ENCODE measurements at places on chromosomes 1 and 21.

- DNase-seq, result no peak
Measured at GRCh38 chr1:4633346-4633745, 21.1 kb upstream of the AJAP1 start.

GRCh38 chr1:119340861-119341261 lies 27.7 kb upstream of the HAO2 start:
- no peak for DNase-seq

DNA sequence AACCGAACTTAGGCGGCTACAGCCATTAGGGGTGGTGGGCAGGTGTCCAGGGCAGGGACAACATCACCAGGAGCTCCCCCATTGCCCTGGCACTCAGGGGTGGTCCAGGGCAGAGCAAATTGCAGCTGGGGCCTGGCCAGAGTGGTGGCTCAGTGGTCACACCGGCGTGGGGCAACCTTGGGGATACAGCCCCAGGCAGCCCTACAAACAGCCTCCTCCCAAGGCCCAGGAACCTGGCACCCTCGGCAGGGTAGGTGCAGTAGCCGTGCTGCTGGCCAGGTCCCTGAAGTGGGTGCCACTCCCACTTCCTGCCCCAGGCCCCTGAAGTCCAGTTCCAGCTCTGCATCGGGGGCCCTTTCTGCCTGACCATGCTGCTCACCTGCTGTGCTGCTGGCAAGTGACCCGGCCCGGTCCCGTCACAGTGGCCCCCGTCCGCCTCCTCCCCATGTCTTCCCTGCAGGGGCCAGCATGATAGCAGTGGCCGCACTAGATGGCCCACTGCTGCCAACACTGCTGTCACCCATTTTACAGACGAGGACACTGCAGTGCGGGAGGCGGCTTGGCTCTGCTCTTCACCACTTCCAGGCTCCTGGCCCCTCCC lies 712.8 kb downstream of the MATN1 start:
- DNase-seq, result no peak

GRCh38 chr1:1599935-1600860 lies at the start of gene FNDC10:
FNDC10 (minus strand) TSS chr1:1600135; CDS start chr1:1600015, 120 bp downstream.
- DNase-seq, result no peak

DNA sequence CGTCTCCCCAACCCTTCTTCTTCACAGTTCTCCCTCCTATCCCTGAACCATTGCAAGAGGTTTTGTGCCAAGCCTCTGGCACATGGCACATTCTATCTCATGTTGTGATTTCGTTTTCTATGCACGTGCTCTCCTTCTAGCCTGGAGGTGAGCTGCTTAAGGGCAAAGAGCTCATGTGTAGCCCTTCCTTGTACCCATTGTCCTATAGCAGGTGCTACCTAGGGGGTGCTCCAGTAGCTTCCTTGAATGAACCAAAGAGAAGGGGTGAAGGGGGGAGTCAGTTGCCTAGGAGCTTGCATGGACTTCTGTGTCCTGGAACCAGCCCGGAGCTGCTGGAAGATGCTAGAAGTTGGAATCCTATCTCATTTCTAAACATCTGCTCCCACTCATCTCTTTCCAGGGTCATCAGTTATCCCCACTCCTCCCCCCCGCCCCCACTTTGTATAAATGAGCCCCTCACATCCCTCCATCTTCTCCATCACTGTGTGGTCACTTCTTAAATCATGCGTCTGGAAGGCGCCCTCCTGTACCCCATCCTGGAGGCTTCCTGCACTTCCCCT lies 535 bp upstream of the DISC1 start:
- no peak for DNase-seq

DNA sequence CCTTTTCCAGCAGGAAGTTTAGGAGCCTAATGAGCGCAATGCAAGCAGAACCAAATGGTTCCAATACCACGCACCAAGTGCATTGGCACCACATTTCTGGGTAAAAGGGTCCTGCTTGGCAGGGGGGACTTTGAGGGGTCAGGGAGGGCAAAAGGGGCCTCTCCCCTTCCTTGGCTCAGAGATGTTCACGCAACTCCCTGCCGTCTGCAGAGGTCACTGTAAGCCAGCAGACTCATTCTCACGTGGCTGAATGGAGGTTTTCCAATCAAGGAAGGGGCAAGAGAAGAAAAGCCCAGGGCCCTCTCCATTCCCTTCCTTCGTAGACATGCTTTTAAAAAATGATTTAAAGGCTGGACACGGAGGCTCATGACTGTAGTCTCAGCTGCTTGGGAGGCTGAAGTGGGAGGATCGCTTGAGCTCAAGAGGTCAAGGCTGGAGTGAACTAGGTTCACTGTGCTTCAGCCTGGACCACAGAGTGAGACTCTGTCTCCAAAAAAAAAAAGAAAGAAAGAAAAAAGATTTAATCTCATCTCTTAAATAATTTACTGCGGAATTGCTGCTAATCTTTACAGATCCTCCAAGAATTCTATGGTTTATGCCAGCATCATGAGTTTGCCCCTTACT lies 80.3 kb downstream of the RUNX3 start:
- no peak for DNase-seq

DNA sequence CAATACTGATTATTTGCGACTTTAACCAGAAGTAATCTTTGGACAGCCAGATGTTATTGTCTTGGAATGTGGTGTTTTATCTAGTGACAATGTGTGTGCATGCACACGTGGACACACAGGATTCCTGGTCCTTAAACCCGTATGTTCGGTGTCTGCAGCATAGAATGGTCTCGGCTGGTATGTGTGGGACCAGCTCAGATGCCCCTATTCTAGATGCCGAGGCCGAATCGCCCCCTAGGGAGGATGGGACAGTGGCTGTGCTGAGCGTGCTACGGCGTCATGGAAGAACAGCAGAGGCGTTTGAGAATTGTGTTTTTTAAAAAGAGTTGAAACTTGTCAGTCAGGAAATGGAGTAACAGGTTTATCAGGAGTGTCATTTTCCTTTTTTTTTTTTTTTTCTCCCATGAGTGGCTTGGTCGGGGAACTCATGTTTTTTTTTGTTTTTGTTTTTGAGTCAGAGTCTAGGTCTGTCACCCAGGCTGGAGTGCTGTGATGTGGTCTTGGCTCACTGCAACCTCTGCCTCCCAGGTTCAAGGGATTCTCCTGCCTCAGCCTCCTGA lies 30.1 kb downstream of the SKI start:
- DNase-seq, result no peak

DNA sequence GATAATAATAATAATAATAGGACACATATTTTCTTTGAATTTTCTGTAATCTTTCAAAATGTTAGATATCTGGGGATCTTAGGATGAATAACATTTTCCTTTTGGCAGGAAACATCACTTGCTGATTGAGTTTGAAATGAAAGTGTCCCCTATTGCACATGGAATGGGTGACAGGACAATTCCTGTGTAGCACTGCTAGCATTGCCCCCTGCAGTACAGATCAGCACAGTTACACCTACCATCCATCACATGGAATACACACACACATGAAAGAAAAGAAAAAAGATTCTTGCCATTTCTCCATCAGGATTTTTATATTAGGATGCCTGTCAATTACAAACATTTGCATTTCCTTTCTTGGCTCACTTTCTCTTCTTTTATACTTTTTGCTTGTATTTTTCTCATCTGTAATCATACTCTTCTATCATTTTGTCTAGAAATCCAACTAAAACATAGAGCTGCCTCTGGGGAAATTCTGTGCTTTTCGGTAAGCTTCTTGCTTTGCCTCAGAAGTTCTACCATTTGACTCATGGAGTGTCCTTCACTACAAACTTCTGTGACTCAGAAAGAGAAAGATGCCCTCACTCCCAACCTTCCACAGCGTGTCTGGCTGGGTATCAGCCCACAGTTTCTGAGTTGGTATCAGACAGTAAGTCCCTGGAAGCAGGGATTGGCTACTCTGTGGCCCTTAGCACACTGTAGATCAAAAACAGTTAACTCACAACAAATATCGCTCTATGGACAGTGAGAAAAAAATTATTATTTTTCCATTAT lies 641.2 kb downstream of the PTPRC start:
- DNase-seq, result no peak

- DNase-seq, result no peak
Measured at GRCh38 chr1:53046930-53047329, 15.1 kb upstream of the PODN start.

DNA sequence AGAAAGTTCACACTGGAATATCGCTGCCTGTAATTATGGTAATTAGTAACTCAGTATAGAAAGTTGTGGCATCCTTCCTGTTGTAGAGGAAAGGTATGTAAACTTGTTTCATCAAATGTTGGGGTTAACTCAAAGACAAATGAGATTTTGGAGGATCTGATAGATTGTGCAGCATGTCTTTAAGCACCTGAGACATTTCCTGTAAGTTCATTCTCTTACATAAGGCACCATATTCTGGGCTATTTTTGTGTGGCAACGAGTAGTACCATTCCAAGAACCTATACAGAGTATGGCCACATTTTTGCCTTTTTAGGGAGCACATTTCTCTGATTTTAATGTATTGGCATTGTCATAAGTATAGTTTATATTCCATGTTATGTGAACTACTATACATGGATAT lies 88.8 kb downstream of the CDC14A start:
- no peak for DNase-seq

- no peak for DNase-seq
Measured at GRCh38 chr1:54716299-54717047, 812 bp downstream of the TTC4 start.

- DNase-seq, result no peak
Measured at GRCh38 chr1:117499071-117499470, 106.8 kb upstream of the TENT5C start.

DNA sequence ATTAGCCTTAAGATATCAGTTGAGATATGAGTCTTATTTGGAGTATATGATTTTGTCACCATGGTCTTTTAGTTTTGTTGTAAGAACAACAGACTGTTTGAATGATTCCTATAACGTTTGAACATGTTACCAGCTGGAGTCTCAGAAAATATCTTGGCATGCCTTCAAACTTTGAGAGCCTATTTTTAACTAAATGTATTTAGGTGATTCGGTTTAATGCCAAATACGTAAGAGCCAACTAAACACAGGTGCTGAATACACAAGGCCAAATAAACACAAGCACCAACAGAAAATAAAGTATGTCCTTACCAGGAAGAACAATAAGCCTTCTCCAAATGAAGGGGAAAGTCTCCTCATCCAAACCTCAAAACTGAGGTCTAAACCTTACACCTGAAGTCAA lies 48.6 kb downstream of the PRKACB start:
- no peak for DNase-seq

GRCh38 chr21:31943561-31943960 lies 70.7 kb downstream of the HUNK start:
- no peak for DNase-seq

GRCh38 chr1:168792592-168793125 lies 63.7 kb upstream of the DPT start:
- DNase-seq, result no peak

GRCh38 chr21:41481191-41481590 lies 26.8 kb downstream of the TMPRSS2 start:
- DNase-seq, result no peak

GRCh38 chr1:22500471-22500870 lies 48.8 kb downstream of the ZBTB40 start:
- DNase-seq, result no peak

DNA sequence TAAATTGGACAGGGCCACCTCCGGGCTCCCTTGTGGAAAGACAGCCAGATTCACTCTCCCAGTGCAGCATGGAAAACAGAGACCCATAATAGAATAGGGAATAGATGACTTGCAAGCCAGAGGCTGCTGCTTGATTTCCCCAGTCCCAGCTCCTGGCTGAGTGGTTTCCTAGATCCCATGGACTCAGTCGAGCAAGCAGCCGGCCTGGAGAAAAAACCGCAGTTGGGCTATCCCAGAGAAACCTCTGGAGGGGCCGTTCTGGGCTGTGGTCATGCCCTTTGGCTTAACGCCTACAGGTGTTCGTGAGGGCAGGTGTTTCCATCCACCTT lies 61.7 kb downstream of the ELK4 start:
- DNase-seq, result no peak

DNA sequence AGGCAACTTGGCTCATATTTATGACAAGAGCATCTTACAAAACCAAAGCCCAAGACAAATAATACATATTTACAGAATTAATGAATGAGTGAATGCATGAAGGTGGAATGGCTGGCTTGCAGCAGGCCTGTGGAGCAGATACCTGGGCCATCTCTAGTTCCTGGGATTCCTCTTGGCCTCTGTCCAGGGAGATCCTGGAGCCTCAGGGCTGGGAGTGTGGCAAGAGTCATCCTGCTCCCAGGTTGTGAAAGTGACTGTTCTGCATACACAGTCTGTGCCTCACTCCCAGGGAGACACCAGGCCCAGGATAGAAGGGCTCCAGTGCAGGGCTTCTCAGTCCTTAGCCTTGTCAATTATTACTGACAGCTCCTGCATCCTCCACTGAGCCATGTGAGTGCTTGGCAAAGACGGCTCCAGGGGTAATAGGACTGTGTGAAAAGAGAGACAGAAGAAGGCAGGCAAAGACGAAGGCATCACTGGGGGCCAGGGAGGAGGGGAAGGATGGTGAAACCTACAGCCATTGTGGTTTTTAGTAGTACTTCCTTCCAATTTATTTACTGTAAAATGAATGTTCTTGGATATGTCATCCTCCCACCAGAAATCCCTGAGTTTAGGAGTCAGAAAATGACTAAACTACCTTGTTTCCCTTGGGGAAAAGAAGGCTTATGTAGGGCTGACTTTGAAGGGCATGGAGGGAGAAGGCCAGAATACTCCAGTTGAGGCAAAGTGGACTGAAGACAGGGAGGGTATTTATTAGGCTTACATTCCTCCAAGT lies 14.3 kb upstream of the KPRP start:
- DNase-seq, result no peak

DNA sequence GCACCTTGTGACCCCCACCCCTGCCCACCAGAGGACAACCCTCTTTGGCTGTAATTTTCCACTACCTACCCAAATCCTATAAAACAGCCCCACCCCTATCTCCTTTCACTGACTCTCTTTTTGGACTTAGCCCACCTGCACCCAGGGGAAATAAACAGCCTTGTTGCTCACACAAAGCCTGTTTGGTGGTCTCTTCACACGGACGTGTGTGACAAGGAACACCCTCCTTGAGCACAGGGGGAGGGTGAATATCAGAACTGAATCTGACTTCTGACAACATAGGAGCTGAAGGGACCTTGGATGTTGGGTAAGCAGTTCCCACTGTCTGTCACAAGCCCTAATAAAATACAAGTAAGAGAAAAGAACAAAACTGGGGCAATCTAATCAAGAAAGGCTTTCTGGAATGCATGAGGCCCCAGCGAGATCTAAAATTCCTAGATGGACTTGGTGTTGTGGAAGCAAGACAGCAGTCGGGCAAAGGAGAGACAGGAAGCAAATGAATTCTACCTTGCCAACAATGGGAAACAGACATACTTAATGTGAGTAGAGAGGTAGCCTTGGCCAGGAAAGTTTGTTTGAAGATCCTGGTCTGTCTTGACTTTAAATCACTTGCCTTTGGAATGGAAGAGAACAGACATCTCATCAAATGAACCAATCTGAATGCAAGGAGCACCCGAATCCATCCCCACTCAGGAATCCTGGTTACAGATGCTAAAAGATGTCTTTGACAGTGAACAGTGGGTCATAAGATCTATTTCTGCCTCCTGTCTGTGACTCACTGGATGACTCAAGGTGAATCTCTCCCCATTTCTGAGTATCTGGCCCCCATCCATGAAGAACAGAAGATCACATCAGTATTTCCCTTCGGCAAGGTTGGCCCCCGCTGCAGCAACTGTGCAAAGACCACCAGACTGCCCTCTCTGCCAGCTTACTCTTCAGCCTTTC lies 53.3 kb downstream of the OLFML3 start:
- DNase-seq, result no peak

Measured in stimulated activated CD4-positive, alpha-beta T cell treated with anti-CD3 and anti-CD28 coated beads, Interleukin-2, amount 100 ng/mL, for 48 hours (primary cell).